ENCODE measurements at places on chromosomes 13 and 19.

- no peak for DNase-seq
Measured at GRCh38 chr19:8445488-8446001, 770 bp downstream of the HNRNPM start.

GRCh38 chr13:112741185-112741755 is 51.4 kb downstream of the ATP11A start:
- no peak for DNase-seq

DNA sequence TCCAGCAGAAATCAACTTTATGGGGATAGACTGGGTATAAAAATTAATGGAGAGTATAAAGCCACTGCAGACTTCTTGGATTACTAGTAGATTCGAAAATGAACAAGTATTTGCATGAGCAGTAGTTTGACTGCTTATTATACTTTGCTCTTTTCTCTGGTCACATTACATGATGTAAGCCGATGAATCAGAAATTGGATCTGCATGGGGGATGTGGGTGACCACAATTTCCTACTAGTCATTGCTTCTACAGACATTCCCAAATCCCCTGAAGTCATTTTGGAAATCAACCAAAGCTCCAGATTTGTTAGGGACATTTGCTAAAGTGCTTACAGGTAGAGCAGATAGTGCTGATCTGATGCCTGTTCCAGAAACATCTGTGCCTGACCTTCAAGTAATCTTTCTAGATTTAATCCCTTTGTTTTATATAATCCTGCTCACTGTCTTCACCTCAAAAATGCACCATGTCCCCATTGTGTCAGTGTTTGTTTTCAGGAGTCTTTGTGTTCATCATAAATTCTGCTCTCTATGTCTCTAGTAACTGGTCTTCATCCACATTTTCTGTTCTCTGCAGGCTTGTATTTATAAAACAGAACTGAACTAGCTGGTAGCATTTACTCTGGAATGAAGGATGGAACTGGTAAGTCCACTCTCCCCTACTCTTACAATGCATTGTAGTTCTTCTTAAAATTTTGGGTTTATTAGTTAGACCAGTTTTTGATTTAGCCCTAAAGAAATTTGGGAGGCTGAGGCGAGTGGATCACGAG is 201.5 kb upstream of the CSNK1A1L start:
- no peak for DNase-seq

DNA sequence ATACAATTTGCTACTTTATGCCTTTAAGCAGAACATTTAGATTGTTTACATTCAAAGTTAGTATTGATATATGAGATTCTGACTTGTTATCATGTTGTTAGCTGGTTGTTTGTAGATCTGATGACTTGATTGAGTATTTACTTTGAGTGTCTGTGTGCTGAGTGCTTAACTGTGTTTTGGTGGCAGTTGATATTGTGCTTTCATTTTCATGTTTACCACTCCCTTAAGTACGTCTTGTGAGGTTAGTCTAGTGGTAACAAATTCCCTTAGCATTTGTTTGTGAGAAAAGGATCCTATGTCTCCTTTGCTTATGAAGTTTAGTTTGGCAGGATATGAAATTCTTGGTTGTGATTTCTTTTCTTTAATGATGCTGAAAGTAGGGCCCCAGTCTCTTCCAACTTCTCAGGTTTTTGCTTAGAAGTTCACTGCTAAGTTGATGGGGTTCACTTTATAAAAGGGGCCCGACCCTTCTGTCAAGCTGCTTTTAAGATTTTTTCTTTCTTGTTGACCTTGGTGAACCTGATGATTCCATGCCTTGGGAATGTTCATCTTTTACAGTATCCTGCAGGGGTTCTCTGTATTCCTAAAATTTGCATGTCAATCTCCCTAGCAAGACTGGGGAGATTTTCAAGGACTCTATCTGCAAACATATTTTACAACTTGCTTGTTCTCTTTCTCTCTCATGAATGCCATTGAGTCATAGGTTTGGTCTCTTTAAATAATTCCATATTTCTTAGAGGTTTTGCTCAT is 1095.4 kb upstream of the PCDH20 start:
- DNase-seq = no peak

GRCh38 chr13:20119960-20120359 is 40.9 kb downstream of the GJA3 start:
- no peak for DNase-seq

GRCh38 chr19:28705008-28705407 is 507.9 kb downstream of the UQCRFS1 start:
- DNase-seq = no peak

DNA sequence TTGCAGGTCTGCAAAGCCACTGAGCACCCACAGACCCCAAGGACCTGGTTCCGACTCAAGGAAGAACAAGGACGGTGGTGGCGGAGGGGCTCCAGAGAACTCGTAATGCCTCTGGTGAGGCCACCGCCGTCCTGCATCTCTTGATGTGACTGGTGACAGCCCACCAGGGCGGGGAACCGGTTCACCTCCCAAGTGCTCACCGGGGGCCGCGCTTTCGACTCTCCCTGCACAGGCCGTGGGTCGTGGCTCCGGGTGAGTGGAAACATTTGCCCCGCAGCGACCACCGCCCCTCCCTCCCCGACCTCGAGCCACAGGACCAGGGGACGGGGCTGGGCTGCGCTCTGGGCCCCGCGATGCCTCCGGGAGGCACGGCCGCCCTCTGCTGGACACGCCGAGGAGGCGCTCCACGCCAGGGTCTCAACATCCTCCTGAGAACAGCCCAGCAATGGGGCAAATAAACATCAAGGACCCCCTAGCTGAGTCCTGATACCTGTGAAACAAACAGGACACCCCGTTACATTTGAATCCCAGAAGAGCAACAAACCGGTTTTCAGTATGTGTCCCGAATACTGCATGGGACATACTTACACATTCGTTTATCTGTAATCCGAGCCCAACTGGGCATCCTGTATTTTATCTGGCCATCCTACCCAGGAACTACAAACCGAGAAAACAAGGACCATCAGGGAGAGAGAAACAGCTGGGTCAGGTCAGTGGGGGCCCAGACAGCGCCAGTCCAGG is 3.9 kb upstream of the PLPP2 start:
- peak; percentile 63 for DNase-seq

GRCh38 chr19:54084410-54084809 is 3.2 kb upstream of the TARM1 start:
- DNase-seq = no peak

- DNase-seq = no peak
Measured at GRCh38 chr13:103388839-103389238, 322.6 kb upstream of the SLC10A2 start.

DNA sequence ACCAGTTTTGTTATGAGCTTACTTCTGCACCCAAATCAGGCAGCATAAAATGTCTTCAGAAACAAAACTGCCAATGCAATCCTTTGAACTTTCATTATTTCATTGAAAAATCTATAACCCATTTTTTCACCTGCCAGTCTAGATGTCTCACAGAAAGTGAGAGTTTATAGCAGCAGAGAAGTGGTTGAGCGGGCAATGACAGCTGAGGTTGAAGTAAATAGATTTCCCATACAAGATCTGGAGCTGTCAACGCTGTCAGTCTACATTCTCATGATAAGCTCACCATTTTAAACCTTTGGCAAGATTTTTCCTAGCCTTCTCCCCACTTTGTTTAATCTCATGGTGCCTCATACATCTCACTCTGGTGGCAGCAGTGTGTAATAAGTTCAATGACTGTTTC is 1144.9 kb upstream of the PCDH9 start:
- no peak for DNase-seq

DNA sequence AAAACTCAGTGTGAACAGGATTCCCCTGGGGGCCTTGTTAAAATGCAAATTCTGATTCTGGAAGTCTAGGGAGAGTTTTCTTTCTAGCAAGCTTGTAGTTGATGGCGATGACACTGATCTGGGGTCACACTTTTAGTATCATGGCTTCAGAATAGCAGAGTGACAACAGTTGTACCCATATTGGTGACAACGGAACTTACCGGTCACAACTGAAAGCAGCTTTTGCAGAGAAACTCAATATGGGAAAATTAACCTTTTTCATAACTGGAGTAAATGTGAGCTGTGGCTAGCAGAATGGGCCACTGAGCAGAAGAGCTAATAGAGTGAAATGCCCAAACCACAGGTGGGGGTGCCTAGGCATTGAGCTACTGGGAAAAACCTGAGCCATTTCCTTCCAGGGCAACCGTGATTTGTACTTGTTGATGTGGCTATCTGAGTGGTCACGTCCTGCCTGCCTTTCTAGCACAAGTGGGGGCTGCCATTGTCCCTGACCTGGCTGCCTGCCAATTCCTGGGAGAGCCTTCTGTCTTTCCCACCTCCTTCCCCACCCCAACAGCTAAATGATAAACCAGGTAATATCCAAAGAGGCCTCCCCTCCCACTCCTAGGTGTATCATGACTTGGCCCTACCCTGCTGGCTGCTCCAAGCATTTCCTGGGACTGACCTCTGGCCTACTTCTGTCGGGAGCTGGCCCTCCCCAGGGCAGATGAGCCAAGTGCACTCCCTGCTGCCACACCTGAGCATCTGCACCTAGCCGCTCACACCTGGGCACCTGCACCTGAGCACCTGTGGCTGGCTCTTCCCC is 1.7 kb upstream of the SLC10A2 start:
- DNase-seq = peak; percentile 9
